Stromal cell of bone marrow (primary cell): ENCODE measurements at places on chromosomes 16 and 17.

GRCh38 chr17:1462164-1463112, 6.4 kb upstream of the CRK start:
- no peak for DNase-seq

GRCh38 chr16:22359679-22360078, 14.7 kb downstream of the CDR2 start:
- DNase-seq, result no peak

GRCh38 chr17:28326114-28326513, 7.1 kb downstream of the TMEM97 start:
- DNase-seq, result no peak

DNA sequence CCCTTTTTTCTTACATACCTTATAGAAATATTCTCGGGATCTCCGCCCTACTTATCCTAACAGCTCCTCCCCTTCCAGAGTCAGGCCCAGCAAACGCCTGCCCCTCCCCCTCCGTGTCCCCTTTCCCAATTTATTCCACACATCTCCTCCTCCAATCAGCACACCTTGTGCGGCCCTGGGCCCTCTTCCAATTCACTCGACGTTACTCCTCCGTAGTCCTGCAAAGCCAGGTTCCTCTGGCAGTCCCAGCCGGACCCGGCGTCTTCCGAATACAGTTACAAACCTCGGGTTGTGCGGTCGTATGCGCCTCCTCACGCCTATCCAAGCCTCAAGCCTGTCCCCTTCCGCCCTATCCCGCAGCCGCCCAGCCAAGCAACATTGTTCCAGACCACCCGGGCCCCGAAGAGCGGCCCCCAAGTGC, 677 bp downstream of the CBX1 start:
- no peak for DNase-seq

DNA sequence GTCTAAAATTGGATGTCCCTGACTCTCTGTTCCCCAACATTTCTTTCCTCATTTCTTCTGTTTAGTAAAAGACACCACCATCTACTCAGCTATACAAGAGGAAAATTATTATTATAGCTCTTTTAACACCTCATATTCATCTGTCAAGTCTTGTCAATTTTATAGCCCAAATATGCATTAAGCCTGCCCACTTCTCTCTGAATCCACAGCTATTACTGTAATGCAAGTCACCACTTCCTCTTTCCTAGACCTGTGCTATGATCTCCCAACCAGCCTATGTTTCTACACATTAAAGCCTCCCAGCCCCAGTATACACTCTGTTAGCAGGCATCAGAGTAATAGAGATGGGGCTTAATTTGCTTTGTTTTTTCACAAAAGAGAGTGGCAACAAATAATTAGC, 252.9 kb downstream of the GRIN2A start:
- no peak for DNase-seq

DNA sequence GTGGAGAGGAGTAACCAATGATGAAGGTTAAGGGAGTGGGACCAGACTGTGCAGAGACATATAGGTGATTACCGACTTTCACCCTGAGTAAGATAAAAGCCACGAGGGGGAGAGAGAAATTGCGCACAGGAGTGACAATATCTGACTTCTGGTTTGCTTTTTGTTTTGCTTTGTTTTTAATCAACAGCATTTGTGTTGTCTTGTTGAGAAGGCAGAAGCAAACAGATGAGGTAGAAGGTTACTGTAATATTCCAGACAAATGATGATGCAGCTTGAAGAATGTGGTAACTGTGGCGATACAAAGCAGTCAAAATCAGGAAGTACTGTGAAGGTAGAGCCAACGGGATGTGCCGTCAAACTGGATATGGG, 7.5 kb downstream of the PELP1 start:
- no peak for DNase-seq

GRCh38 chr17:3879591-3880417, 13.0 kb downstream of the CAMKK1 start:
- no peak for DNase-seq

DNA sequence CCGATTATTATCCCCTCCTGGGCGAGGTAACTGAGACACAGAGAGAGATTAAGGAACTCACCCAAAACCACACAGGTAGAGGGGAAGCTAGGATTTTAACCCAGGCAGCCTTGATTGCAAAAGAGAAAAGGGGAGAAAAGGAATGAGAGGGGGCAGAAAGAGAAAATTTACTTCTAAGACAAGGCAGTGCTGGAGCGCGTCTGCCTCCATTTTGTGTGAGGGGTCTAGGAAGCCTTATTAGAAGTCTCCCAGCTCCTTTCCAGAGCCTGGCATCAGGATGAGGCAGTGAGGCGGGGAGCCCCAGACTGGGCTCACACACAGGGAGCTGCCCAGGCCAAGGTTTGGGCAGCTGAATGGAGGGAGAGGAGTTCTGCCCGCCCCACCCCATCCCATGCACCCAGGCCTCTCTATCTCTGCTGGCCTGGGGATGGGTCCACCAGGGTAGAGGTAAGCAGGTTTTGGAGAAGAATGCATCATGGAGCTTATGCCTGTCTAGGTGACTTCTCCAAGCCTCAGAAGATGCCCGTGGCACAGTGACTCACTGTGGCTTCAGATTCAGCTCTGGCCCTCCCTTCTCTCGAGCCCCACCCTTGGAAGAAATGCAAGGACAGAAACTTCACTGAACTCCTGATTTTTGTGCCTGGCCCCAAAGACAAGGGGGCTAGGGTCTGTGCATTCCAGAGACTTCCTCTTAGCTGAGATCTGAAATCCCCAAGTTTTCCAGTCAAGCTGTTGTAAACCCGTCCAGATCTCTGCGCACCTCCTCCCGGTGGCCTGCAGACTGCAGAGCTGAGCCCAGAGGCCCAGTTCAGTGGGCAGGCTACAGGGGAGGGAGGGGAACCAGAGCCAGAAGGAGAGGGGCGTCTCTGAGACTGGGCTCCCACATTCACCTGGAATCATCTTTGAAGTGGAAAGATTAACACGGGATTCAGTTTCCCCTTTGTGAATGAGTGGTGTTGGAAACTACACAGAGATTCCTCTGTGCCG, 95.1 kb upstream of the CDH5 start:
- DNase-seq, result no peak

- no peak for DNase-seq
Observed at GRCh38 chr17:81312624-81313325, 17.7 kb upstream of the SLC38A10 start.

GRCh38 chr16:3017794-3018506, at the start of gene CLDN6:
Gene CLDN6, minus strand, starts transcription at chr16:3018183. Its CDS starts 2,162 bp downstream, at chr16:3016021.
- DNase-seq, result no peak

- no peak for DNase-seq
Observed at GRCh38 chr17:62625870-62626200, 1.6 kb upstream of the MRC2 start.

DNA sequence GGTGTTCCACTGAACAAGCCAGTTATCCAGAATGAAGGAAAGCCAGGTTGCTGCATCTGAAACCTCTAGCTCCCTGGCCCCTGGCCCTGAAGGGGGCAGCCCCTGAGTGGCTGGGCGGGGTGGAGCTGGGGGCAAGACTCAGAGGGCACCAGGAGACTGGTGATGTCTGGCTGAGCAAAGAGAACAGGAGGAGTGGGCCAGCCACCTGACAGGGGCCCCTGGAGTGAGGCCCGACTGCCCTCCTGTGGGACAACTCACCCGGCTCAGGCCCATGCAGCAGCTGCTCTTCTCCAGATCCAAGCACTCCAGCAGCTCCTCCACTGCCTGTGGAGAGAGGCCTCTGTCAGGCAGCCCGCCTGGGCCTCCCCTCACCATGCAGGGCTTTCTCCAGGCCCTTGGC, 60.4 kb downstream of the PIPOX start:
- no peak for DNase-seq

- no peak for DNase-seq
Observed at GRCh38 chr17:281365-281999, 71.1 kb downstream of the RPH3AL start.

DNA sequence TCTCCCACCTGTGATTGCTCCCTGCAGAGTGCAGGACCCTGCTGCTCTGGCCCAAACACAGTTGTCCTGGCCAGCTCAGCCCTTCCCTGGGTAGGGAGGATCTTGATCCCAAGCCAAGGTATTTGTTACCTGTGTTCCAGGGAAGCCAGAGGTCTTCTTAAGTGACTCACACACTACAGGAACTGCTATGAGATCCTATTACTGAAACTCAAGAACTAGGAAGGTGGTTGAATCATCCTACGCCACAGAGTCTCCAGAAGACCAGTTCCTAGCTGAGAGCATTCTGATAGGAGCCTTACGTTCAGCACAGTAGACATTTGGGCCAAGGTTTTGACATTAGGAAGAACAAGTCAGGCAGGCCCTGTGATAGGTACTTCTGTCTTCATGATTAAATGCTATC, 12.0 kb downstream of the CHST6 start:
- DNase-seq, result no peak

DNA sequence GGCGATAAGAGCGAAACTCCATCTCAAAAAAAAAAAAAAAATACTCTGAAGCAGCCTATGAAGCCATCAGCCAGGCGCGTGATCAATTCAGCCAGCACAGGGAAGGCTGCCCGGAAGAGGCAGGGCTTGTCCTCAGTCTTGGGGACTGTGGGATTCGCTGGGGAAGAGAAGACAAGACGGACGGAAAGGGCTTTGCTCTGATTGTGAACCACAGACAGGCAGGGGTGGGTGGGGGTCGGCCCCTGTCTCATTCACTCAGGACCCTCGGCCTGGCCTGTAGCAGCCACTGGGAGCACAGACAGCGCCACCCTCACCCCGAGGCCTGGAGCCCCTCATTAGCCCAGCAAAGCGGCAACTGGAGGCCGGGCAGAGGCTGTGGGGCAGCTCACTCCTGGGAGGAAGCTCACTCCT, 37.2 kb downstream of the ABR start:
- no peak for DNase-seq

GRCh38 chr16:79597277-79598062, 3.1 kb downstream of the MAF start:
- no peak for DNase-seq

GRCh38 chr17:29595943-29596774, 3.2 kb downstream of the ANKRD13B start:
- no peak for DNase-seq

DNA sequence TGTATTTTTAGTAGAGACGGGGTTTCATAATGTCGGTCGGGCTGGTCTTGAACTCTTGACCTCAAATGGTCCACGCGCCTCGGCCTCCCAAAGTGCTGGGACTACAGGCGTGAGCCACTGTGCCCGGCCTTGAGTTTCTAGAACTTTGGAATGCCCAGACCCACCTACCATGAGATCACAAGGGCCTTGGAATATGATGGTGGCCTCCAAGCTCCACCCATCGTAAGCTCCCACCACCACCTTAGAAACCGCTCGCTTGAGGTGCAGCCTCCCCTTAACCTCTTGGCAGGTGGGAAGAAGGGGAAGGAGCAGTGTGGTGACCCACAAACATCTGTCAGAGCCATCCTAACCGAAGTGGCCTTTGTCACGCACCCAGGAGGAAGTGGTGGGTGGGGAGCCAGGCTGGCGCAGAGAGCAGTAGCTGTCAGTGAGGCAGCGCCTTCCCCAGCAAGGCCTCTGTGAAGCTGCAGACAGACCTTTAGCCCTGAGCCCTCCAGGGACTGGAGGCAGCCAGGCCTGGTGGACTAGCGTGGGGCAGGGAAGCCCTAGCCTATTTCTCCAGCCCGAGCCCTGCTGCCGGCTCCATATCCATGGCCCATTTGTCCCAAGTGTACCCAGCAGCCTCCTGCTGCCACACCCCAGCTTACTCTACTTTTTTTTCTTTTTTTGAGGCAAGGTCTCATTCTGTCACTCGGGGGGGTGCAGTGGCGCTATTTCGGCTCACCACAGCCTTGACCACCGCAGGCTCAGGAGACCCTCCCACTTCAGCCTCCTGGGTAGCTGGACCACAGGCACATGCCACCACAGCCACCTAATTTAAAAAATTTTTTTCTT, 13.1 kb upstream of the SEPHS2 start:
- DNase-seq, result no peak

GRCh38 chr16:67157892-67158635, 1.6 kb downstream of the TRADD start:
- no peak for DNase-seq

DNA sequence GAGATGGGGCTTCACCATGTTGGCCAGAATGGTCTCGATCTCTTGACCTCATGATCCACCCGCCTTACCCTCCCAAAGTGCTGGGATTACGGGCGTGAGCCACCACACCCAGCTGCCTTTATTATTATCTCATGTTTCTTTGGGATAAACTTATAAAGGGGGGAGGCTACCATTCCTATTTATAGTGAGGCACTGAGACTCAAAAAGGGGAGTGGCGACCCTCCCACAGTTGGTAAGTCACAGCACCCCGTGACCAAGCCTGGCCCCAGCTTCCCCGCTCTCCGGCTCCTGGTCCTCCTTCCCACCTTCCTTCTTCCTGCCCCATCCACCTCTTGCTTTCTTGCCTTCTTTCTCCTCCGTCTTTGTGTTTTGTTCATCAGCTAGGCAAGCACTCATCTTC, 5.2 kb downstream of the MYH3 start:
- no peak for DNase-seq

- no peak for DNase-seq
Observed at GRCh38 chr17:4556996-4557395, 1.8 kb upstream of the MYBBP1A start.
